Heart right ventricle (tissue), 16 donors: ENCODE measurements at places on chromosomes 13 and 19. TPM values are rescaled to one million over a fixed set of nuclear protein-coding genes. Genes with fewer than 3 reads are reported as not detected.

- no peaks in the 10 kb centered on the region for H3K36me3 ChIP-seq
- no peak overlapping the region for H3K27ac ChIP-seq
- DNase-seq, result no peak
- no peaks in the 10 kb centered on the region for H3K4me1 ChIP-seq
- H3K4me3 ChIP-seq, result no peak overlapping the region
- no peaks in the 10 kb centered on the region for H3K27me3 ChIP-seq
Observed at GRCh38 chr13:38399535-38399934, 49.9 kb downstream of the UFM1 start.

DNA sequence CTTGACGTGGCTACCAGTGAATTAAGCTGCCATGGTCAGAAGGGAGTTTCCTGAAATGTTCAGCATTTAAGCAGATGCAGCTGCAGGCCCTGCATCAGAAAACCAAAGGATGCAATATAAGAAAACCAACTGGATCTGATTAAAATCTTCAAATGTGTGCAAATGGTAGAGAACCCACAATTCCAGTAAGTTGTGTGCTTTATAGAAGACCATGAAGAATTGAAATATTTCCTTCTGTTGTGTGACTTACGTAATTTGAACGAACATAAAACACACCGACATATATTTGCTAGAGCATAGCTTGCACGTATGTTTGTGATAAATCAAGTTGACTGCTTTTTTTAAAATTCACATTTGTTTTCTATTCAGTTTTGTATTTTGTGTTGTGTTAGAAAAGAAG is 191.4 kb downstream of the COL4A1 start:
- no peaks in the 10 kb centered on the region for H3K4me1 ChIP-seq
- no peak overlapping the region for H3K27ac ChIP-seq
- H3K36me3 ChIP-seq, result no peaks in the 10 kb centered on the region
- H3K27me3 ChIP-seq, result peaks cover 6% of the 10 kb centered on the region
- H3K4me3 ChIP-seq, result no peak overlapping the region

- no peak for DNase-seq
- H3K36me3 ChIP-seq, result no peaks in the 10 kb centered on the region
- no peak overlapping the region for H3K27ac ChIP-seq
- H3K4me3 ChIP-seq, result no peak overlapping the region
Observed at GRCh38 chr13:74201530-74201929, 67.3 kb upstream of the KLF12 start.

GRCh38 chr19:51573331-51573730 is 2.2 kb downstream of the ZNF175 start:
- H3K4me1 ChIP-seq, result no peaks in the 10 kb centered on the region
- H3K4me3 ChIP-seq, result no peak overlapping the region
- DNase-seq, result no peak

- DNase-seq, result no peak
- H3K27me3 ChIP-seq, result peaks cover 95% of the 10 kb centered on the region
- H3K36me3 ChIP-seq, result no peaks in the 10 kb centered on the region
Observed at GRCh38 chr13:112071102-112071722, 4.3 kb downstream of the SOX1 start.

DNA sequence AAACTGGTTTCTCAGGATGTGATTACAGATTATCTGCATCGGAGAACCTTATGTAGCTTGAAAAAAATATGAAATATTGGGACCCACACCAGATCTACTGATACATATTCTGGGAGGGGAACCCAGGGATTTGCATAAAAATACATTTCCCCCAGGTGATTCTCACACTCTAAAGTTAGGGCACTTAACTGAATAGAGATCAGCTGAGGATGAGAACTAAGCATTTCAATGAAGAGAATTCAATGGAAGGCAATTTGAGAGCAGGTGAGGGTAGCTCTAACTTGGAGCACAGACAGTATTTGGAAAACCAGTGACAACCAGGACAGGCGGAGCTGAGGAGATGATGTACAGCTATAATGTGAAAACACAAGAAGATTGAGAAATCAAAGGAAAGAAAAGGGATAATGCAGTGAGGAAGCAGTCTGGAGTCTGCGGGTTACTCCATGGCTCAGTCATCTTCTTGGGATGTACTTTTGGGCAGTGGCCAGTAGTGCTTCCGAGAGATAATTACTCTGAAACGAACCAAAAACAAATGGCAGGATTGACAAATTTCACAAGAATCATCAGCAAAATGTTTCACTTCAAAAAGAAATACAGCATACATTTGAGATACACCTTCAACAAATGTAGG is 6.1 kb upstream of the OXGR1 start:
- no peaks in the 10 kb centered on the region for H3K27me3 ChIP-seq
- no peaks in the 10 kb centered on the region for H3K36me3 ChIP-seq
- no peaks in the 10 kb centered on the region for H3K4me1 ChIP-seq

GRCh38 chr19:38670921-38671398 is 23.5 kb downstream of the ACTN4 start:
- DNase-seq, result no peak
- no peaks in the 10 kb centered on the region for H3K27me3 ChIP-seq
- H3K4me3 ChIP-seq, result no peak overlapping the region
- peak overlapping the region; percentile 90 for H3K27ac ChIP-seq
- H3K36me3 ChIP-seq, result no peaks in the 10 kb centered on the region
- H3K4me1 ChIP-seq, result peaks cover 79% of the 10 kb centered on the region

GRCh38 chr19:49988433-49988832 is 27.5 kb upstream of the SIGLEC11 start:
- H3K27me3 ChIP-seq, result no peaks in the 10 kb centered on the region
- peaks cover 96% of the 10 kb centered on the region for H3K36me3 ChIP-seq
- no peak for DNase-seq
- H3K27ac ChIP-seq, result no peak overlapping the region

DNA sequence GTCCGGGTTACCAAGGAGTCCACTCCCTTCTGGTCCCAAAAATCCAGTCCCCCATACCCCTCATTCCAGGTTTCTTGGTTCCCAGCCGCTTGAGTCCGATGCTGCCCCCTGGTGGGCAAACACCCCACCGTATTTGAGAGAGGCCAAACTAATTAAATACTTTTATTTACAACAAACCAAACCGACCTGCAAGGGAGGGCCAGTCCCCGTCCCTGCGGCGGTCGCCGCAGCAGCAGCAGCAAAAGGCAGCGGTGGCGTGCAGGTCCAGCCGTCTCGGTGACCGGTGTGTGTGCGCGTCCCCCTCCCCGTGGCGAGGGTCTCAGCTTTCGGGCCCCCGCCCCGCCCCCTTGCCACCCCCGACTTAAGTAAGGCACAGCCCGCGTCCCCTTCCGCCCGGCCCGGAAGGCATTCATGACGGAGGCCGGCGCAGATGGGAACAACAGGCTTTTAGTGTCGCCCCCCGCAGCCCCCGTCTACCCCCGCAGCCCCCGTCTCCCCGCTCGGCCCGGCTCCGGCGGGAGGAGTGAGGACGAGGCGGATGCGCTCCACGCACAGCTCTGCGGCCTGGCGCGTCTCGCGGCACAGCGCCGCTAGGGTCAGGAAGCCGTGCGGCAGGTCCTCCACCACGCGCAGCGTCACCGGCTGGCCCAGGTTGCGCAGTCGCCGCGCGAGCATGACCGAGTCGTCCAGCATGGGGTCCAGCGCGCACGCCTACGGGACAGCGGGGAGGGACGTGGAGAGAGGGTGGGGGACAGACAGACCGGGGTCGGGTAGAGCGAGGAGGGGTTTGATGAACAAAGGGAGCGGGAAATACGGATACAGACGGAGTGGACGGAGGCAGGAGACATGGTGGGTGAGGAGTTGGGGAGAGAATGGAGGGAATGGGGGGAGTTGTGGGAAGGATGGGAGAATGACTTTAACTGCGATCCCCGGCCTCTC is 11.5 kb upstream of the CNFN start:
- peak overlapping the region; percentile 72 for H3K27ac ChIP-seq
- no peaks in the 10 kb centered on the region for H3K27me3 ChIP-seq
- H3K4me1 ChIP-seq, result peaks cover 33% of the 10 kb centered on the region
- peak; percentile 85 for DNase-seq

CABP5 gene
- not detected for total RNA-seq
